ENCODE measurements at places on chromosomes 3 and 15.

DNA sequence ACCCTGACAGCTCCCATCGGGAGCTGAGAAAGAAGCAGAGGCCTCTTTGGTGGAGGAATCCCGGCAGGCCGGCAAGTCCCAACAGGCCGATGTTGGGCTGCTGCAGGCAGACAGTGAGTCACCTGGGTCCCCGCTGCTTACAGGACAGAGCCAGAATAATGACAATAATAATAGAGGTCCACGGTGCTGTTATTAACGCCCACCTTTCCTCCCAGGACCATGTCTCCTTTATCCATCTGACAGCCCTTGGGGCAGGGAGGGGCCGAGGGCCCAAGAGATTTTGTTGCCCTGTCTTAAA, 29.3 kb upstream of the MAGEF1 start:
- no peak for DNase-seq

GRCh38 chr3:134350861-134351311, 23.4 kb downstream of the AMOTL2 start:
- no peak for DNase-seq

DNA sequence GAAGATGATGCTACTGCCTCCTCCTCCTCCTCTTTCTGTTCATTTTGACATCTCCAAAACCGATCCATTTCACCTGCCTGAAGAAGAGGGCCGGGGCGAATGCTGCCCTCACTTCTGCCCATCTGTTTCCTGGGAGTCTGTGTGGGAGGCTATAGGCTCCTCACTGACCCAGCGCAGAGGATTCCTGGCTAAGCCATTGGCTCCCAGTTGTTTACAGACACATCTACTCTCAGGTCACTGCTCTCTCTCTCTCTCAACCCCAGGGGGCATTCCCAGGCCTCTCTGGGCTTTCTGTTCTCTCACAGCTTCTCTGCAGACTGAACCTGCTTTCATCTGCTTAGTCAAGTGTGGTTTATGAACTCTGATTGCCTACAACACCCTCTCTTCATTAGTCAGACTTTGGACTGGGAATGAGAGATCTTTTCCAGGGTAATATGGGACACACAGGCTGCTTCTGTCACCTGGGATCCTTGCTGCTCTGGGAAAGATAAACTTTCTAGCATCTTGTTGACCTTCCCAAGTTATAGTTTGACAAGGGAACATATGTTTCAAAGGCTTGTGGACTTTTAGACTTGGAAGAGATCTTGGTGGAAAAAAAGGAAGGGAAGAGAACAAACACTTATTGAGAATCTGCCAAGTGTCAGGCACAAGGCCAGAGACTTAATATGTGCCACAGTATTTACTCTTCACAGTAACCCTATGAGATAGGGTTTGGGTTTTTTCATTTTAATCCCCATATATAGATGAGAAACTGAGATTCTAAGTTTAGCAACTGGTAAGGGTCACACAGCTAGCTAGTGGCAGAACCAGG, 30.2 kb upstream of the USP3 start:
- DNase-seq = peak; percentile 42

- no peak for DNase-seq
Measured at GRCh38 chr3:141499284-141499683, 12.5 kb downstream of the RASA2 start.

GRCh38 chr3:18609187-18609586, 184.0 kb upstream of the SATB1 start:
- no peak for DNase-seq

DNA sequence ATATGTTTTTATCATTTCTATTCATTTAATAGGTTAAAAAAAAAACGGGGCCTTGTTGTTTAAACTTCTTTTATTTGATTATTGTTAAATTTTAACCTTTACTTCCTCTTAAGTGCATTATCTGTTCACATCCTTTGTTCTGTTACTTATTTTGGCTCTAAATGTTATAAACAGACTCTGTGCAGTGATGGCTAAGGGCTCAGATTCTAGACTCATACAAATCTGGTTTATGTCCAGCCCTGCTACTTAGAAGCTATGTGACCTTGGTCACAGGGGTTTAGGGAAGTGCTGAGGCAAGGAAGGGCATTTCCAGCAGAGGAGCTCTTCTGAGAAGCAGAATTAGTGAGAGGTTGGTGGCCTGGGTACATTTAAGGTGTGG, 55.3 kb upstream of the VILL start:
- no peak for DNase-seq

DNA sequence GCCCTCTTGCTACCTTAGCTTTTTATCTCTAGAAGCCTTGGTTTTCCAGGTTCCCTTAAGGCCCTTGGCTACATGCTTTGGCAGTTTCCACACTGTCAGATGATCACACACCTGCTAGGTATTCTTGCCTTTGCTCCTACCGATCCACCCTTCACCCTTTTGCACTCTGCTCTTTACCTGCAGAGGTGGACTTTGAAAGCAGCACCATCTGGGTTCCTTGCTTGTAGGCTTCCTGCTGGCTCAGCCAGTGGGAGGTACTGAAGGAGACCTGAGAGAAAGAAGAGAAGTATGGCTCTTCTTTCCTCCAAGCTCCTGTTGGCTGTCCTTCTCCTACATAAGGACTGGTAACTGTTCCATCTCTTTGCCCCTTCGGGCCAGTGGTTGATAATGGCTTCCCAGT, 7.3 kb upstream of the ZNF592 start:
- no peak for DNase-seq

- no peak for DNase-seq
Measured at GRCh38 chr15:36886701-36887100, 213.6 kb downstream of the MEIS2 start.

- DNase-seq = no peak
Measured at GRCh38 chr15:68326711-68327354, 49.3 kb downstream of the FEM1B start.

- DNase-seq = no peak
Measured at GRCh38 chr15:75712668-75713337, at the start of gene CSPG4. Gene CSPG4 (minus strand): TSS chr15:75712848. CDS start chr15:75712755, 93 bp downstream.

GRCh38 chr3:196812853-196813252, 54.9 kb upstream of the SENP5 start:
- no peak for DNase-seq

DNA sequence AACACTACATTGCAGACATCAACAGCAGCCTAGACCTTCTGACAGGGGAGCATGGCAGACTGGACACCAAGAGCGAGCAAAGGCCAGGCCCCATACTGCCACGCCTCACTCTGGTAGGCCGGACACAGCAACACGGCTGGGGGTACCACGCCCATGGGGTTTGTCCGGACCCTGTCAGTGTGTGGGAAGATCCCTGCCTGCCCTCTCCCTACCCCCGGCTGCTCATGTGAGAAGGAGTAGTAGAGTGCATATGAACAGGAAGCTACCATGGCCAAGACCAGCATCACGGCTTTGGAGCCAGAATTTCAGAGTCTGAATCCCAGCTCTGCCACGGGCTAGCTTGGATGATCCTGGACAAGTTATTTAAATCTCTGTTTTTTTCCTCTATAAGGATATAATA, 27.9 kb downstream of the ALDH1L1 start:
- no peak for DNase-seq

- no peak for DNase-seq
Measured at GRCh38 chr3:31876331-31876730, 104.7 kb downstream of the OSBPL10 start.

- DNase-seq = no peak
Measured at GRCh38 chr3:108183181-108183580, 39.0 kb downstream of the IFT57 start.

DNA sequence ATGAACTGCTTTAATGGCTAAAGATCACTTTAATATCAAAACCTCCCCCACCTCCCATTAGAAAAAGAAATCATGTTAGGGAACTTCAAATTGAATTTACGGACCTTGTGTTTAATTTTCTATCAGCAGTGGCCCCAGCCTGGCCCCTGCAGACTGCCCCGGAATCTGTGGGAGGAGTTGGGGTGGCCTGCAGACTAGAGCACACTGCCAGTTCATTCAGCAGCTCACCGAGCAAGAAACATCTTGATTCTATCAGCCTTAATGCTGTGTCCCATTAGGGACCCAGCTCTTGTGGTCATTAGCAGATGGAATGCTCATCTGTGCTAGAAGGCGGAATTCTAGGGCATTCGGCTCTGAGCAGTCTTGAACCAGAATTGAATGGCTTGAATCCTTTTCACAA, 54.2 kb downstream of the FLNB start:
- no peak for DNase-seq

Measured in activated T-helper 9 cell treated with anti-CD3 and anti-CD28 coated beads, Interleukin-2, amount 50 U/mL, for 16 hours (primary cell).